ENCODE measurements at places on chromosomes 5 and 9.

GRCh38 chr9:70293214-70293613 is 34.4 kb downstream of the SMC5 start:
- no peak for DNase-seq

- no peak for DNase-seq
Observed at GRCh38 chr5:74085186-74085585, 459.2 kb downstream of the ARHGEF28 start.

DNA sequence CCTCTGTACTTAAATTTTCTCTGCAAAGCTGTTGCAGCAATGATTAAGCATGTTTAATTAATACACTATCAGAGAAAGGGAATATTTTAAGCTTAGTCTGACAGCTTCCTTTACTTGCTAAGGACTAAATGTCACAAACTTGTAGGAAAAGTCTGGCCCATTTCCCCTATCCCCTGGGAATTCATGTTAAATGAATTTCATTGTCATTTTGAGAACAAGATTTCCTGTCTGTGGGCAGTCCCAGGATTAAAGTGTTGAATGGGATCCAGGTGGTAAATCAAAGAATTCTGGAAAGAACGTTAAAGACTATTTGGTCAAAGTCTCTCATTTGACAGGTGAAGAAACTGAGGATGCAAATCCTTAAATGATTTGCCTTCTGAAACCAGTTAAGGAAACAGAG is 214.8 kb downstream of the MPDZ start:
- no peak for DNase-seq

GRCh38 chr5:122195802-122196394 is 66.6 kb downstream of the ZNF474 start:
- no peak for DNase-seq

GRCh38 chr9:124960409-124960752 is 19.5 kb upstream of the GOLGA1 start:
- no peak for DNase-seq
